Brain pericyte (primary cell): ENCODE measurements at places on chromosomes 2 and 18.

- DNase-seq, result no peak
These were observed at the start of gene GAD1 for GRCh38 chr2:170816504-170817092. Gene GAD1 (plus strand): TSS chr2:170816887. CDS start chr2:170818592, 1,705 bp downstream.

DNA sequence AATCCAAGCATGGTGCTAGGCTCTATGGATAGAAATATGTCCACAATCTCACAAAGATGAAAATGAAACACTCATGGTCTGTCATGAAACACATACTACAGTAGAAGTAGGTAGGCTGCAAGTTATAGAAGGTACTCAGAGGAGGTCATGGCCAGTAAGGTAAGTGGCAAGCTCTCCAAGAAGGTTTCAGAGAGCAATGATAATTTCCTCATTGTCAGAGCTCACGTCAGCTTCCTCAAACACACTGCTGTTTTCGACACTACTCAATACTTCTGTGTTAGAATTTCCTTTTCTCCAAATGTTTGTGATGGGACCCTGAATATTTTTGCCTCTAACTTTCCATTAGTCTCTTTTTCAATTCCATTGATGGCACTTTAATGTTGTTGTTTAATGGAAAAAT, 25.5 kb downstream of the CCDC141 start:
- DNase-seq, result no peak

GRCh38 chr2:230137902-230138539, 69.3 kb upstream of the SLC16A14 start:
- no peak for DNase-seq

DNA sequence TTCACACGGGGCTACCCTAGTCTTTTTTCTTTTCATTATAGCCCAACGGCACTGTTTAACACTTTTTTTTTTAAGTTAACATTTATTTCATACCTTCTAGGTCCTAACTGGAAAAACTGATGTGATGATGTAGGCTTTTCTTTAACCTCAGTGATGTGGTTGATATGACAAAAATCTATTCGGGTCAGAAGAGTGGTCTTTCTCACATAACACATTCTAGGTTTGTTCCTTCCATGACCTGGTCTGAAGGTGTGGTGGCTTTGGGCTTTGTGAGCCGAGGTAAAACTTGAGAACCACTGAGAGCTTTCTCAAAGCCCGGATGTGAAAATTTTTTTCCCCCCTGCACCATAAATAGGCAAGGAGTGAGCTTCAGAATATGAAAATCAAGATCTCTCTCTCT, 44.2 kb downstream of the GPD2 start:
- DNase-seq, result no peak

DNA sequence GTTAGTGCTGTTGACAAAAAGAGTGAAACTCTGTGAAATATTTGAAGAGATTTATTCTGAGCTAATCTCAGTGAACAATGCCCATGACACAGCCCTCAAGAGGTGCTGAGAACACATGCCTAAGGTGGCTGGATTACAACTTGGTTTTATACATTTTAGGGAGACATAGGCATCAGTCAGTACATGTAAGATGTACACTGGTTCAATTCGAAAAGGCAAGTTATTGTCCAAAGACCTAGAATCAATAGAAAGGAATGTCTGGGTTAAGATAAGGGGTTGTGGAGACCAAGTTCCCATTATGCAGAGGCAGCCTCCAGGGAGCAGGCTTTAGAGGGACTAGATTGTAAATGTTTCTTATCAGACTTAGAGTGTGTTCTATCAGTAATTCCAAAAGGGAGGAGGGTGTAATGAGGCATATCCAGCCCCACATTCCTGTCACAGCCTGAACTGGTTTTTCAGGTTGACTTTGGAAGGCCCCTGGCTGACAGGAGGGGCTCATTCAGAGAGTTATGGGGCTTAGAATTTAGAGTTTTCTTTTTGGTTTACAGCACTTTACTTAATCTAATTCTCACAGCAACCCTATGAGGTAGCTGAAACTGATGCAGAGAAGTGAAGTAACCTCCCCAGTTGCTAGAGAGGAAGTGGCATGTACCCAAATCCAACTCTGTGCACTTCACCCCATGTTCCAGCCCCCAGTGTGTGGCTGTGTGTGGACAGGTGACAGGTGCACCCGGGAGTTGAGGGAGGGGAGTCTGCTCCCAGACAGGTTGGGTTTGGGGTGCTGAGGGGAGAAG, 28.3 kb upstream of the ASAP2 start:
- DNase-seq, result no peak

- no peak for DNase-seq
These were observed 153.1 kb upstream of the SLC14A2 start for GRCh38 chr18:45462179-45462578.

DNA sequence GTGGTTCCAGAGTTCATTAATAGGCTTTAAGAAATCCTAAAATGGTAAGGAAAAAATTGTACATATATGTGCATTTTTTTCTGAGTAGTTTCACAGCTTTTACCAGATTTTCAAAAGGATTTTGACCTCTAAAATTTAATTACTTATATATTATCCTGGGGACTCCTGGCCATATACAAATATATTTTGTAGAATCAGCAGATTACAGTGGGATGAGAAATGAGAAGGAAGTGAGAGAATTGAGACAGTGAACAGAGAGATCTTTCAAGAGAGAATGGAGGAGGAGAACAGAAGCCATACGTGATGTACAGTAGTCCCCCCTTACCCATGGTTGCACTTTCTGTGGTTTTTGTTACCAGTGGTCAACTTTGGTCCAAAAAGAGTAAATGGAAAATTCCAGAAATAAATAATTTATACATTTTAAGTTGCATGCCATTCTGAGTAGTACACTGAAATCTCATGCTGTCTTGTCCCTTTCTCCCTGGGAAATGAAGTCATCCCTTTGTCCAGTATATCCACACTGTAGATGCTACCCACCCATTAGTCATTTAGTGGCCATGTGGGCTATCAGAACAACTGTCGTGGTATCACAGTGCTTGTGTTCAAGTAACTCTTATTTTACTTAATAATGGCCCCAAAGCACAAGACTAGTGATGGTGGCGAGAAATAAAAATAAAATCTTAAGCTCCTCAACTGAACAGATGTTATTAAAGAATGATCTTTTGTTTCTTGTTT, 130.4 kb upstream of the MYO3B start:
- DNase-seq, result no peak

GRCh38 chr18:34880403-34880802, 160.8 kb upstream of the MAPRE2 start:
- no peak for DNase-seq

DNA sequence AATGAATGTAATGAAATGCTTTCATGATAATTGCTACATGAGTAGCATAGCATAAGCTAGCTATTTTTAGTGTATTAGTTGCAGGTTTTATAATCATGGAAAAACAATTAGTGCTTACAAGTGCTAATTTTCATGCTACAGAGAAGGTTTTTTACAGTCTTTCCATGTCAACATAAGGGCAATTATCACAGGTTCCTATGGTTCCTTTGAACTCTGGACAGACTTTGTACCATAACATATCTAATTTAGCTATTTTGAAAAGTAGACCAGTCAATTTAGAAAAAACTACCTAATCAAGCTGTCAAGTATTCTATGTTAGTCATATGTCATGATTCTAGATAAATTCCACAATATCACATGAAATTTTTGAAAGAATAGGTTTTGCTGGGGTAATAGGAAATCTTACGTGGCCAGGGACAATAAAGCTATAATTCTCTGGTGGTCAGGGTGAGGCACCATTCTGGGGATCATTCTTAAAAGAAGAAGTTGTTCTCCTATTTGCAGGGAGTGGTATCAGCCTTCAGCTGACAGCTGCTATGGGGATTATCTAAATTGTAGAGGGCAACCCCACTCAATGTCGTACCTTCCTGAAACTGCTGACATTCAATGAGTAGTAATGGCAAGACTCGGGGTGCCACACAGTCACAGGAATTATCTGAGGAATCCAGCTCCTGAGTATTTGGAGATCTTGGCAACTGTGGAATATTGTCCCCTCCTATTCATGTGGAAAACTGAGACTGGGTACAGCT, 724.0 kb upstream of the LINC00305 start:
- no peak for DNase-seq

- DNase-seq, result no peak
These were observed 17.0 kb downstream of the CYP27A1 start for GRCh38 chr2:218798767-218799504.

DNA sequence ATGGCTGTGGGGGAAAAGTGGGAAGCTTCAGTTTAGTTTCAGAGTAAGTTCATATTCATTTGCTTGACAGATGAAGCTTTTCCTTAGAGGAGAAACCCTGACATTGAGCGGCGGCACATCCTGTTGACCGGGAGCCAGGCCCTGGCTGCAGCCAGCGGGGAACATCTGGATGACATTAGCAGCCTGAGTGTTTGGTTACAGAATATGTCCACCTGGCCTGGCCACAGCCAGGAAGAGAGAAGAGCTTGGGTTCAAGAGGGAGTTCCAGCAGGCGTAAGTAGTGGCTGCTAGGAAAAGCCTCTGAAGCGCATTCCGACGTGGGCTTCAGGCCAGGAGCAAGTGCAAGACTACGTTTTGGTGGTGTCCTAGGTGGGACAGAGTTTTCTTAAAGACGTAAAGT, 144.9 kb upstream of the MYCN start:
- no peak for DNase-seq

- DNase-seq, result no peak
These were observed 38.4 kb upstream of the COBLL1 start for GRCh38 chr2:164879901-164880535.

- DNase-seq, result no peak
These were observed 4.5 kb downstream of the TIMM21 start for GRCh38 chr18:74152857-74153256.

GRCh38 chr2:41377837-41378236, 670.0 kb upstream of the PKDCC start:
- DNase-seq, result no peak

GRCh38 chr2:141766225-141766624, 364.6 kb downstream of the LRP1B start:
- DNase-seq, result no peak

DNA sequence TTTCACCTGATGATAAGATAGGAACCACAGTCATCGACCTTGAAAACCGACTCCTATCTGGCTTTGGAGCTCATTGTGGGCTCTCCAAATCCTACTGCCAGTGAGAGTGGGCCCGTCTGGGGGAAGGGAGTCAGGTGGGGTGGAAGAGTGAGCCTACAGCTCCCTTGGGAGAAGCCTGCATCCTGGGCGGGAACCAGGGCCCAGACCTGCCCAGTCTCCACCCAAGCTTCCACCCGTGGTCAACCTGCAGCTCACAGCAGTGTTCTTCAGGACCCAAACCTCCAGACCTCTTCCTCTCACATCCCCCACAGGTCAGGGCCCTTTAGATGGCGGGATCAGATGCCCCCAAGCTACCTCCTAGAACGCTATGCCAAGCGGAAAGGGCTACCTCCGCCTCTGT, 40.2 kb downstream of the LMAN2L start:
- no peak for DNase-seq

GRCh38 chr18:59460072-59460420, 101.0 kb upstream of the LMAN1 start:
- no peak for DNase-seq

DNA sequence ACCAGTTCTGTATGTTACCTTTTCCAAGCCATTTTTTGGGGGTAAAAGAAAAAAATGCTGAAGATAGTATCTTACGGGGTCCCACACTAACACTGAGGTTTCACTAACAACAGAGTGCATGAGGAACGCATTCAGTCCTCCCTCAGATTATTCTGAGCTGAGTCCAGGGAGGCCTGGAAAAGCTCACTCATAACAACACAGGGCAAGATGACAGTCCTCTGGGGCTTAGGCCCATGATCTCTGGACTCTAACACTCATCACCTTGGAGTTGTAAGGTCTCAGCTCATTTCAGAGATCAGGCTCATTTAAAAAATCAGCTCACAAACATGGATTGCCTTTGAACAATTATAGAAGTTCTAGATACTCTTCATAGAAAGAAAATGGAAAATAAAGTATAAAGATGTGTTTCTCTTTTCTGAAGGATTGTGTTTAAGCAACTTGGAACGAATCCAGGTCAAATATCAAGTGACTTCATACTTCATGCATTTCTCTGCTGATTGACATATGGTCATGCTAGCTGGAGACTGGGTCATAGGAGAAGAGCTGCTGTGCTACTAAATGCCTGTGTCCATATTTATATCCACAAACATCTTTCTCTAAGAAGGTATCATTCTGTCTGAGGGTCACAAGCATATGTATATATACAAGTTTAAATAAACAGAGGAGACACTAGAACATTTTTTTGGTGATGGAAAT, 265.8 kb downstream of the ALK start:
- no peak for DNase-seq

- no peak for DNase-seq
These were observed 117.9 kb downstream of the MYCN start for GRCh38 chr2:16058256-16058655.

- no peak for DNase-seq
These were observed 28.1 kb downstream of the TFCP2L1 start for GRCh38 chr2:121256720-121257479.

DNA sequence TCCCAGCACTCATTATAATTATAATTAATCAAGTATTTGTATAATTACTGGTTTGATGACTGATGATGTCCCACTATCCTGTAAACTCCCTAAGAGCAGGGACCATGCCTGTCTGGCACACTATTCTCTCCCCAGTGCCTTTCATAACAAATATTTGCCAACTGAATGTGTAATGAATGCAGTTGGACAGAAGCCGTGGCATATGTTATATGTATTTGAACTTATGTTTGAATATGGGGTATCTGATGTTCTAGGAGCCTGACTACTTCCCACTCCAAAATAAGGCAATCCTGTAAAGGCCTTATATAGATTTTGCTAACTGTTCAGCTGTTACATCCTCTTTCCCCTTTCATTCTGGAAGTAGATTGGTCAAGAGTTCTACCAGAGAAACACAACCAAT, 19.7 kb downstream of the OSBPL6 start:
- no peak for DNase-seq

DNA sequence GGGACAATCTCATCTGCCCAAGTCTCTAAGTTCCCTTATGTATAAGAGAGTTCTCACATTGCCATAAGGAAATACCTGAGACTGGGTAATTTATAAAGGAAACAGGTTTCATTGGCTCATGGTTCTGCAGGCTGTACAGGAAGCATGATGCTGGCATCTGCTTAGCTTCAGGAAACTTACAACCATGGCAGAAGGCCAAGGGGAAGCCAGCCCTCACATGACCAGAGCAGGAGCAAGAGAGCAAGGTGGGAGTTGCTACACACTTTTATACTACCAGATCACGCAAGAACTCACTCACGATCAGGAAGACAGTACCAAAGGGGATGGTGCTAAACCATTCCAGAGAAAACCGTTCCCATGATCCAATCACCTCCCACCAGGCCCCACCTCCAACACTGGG, 73.9 kb downstream of the PRKRA start:
- DNase-seq, result no peak

DNA sequence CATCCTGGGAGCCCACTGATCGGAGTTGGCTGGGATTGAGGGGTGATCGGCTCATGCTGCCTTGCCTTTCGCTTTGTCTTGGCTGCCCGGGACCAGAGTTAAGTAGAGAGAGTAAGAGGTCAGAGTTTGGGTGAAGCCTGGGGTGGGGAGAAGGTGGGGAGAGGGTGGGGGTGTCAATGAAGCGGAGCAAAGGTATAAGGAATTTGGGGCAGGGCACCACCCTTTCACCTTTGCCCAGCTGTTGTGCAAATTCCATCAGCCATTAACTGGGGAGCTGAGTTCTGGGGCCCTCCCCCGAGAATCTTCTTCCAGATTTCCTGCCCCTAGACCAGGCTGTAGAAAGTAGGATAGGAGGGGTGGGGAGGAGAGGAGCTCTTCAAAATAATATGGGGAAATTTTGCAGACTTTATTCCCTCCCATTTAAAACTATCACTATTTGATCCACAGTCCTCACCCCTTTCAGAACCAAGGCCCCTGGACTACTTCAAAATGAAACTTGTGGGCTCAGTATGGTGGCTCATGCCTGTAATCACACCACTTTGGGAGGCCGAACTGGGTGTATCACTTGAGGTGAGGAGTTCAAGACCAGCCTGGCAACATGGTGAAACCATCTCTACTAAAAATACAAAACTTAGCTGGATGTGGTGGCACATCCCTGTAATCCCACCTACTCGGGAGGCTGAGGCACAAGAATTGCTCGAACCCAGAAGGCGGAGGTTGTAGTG, at the start of gene SLC23A3:
Gene SLC23A3 (minus strand): TSS at position 100 of the 725 bp plus-strand sequence. CDS start 45 bp downstream, at position 55.
- DNase-seq, result no peak
